SJCRH30 (cell line): ENCODE measurements at places on chromosomes 5 and 9. TPM values are rescaled to one million over a fixed set of nuclear protein-coding genes. Genes with fewer than 3 reads are reported as not detected.

- no peak for DNase-seq
These were observed 120.0 kb upstream of the KLF4 start for GRCh38 chr9:107609547-107609946.

- peak; percentile 47 for DNase-seq
These were observed 91.5 kb downstream of the SPRY4 start for GRCh38 chr5:142233083-142234032.

DNA sequence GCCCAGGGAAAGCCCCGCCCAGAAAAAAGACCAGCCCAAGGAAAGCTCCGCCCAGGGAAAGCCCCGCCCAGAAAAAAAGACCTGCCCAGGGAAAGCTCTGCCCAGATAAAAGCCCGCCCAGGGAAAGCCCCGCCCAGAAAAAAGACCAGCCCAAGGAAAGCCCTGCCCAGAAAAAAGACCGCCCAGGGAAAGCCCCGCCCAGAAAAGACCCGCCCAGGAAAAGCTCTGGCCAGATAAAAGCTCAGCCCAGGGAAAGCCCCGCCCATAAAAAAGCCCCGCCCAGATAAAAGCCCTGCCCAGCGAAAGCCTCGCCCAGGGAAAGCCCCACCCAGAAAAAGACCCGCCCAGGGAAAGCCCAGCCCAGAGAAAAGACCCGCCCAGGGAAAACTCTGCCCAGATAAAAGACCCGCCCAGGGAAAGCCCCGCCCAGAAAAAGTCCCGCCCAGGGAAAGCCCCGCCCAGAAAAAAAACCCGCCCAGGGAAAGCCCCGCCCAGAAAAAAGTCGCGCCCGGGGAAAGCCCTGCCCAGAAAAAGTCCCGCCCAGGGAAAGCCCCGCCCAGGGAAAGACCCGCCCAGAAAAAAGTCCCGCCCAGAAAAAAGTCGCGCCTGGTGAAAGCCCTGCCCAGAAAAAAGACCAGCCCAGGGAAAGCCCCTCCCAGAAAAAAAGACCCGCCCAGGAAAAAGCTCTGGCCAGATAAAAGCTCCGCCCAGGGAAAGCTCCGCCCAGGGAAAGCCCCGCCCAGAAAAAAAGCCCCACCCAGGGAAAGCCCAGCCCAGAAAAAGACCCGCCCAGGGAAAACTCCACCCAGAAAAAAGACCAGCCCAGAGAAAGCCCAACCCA is 11.9 kb downstream of the GRIN1 start:
- DNase-seq = peak; percentile 98

The PPIC gene
- total RNA-seq = 13.9 and 16.5 TPM in 2 replicates

The SLC6A7 gene
- total RNA-seq = not detected in 2 replicates

DNA sequence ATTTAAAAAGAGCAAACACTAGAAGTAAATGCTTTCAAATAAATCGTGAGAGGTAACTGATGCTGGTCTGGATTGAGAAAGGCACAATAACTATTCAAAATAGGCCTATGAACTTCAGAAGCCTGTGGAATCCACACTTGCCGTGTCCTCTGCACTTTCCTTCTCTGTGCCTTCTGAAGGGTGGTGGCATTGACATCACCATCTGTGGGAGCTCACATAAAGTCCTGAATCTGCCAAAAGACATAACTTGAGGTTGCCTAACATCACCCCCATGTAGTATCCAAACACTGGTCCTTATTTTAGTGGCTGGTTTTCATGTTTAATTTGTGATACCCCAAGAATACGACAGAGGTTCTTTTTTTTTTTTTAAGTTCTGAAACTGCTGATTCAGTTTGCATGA is 59.8 kb downstream of the IRF1 start:
- no peak for DNase-seq

GRCh38 chr5:139017624-139018023 is 142.5 kb upstream of the LRRTM2 start:
- DNase-seq = no peak

- no peak for DNase-seq
These were observed 295.9 kb upstream of the ZNF608 start for GRCh38 chr5:125042261-125042890.

GRCh38 chr5:132785365-132785764 is 8.3 kb upstream of the SEPTIN8 start:
- no peak for DNase-seq

The NEUROG1 gene
- not detected in 2 replicates for total RNA-seq
